ENCODE measurements at places on chromosomes 3 and 15.

GRCh38 chr3:178483704-178484103 is 52.5 kb upstream of the KCNMB2 start:
- DNase-seq: no peak

- DNase-seq: no peak
Observed at GRCh38 chr15:91892436-91892835, 38.9 kb downstream of the SLCO3A1 start.

- DNase-seq: no peak
Observed at GRCh38 chr3:18428991-18429745, 4.0 kb upstream of the SATB1 start.

- no peak for DNase-seq
Observed at GRCh38 chr3:177441276-177441812, 244.1 kb upstream of the TBL1XR1 start.

DNA sequence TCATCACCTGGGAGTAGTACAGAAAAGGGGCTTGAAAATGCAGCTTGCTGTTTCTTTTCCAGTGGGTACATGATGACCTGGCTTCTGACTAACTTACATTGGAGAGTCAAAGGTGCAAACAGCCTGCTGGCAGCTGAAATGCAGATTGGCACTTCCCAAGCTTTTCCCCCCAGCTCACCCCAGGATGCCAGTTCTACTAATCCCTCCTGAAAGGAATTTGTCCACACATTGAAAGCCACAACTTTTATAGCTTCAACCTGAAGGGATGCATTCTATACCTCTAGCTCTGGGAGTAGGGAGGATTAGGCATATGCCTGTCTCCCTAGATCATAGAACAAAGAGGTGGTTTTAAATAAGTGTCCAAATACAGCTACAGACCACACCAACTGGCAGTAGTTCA is 281.7 kb downstream of the EFHB start:
- no peak for DNase-seq

DNA sequence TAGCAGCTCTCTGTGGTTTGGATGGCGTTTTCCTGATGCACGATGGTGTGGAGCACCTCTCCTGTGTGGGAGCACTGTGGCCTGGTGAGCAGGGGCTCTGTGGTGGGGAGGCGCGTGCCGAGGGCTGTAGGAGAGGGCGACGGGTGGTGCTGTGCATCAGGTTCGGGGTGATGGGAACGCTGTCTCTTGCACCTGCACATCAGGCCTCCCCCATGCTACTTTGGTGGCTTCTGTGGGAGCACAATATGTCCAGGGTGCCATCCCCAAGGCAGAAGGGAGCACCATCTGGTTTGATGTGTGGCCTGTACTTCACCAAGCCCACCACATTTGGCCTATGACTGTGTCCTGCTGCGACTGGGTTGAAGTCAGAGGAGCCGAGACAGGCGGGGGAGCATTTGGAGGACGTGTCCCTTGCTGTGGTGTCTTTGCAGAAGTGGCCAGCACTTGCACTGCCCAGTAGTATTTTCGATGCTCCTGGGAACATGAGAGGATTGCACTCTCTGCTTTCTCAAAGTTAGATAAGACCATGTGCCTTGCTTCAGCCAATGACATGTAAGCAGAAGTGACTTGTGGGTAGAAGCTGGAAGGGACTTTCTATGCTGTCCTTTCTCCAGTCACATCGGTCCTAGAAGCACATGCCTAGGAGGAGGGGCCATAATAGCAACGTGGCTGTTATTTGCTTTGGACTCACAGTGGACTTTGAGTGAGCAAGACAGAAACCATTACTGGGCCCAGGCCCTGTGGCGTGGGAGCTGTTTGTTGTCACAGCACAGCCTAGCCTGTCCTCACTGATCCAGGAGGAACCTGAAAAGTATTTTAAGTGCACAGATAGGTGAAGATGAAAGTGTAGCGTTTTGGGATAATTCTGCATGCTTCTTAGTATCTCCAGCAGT is 72.1 kb downstream of the APBA2 start:
- no peak for DNase-seq

DNA sequence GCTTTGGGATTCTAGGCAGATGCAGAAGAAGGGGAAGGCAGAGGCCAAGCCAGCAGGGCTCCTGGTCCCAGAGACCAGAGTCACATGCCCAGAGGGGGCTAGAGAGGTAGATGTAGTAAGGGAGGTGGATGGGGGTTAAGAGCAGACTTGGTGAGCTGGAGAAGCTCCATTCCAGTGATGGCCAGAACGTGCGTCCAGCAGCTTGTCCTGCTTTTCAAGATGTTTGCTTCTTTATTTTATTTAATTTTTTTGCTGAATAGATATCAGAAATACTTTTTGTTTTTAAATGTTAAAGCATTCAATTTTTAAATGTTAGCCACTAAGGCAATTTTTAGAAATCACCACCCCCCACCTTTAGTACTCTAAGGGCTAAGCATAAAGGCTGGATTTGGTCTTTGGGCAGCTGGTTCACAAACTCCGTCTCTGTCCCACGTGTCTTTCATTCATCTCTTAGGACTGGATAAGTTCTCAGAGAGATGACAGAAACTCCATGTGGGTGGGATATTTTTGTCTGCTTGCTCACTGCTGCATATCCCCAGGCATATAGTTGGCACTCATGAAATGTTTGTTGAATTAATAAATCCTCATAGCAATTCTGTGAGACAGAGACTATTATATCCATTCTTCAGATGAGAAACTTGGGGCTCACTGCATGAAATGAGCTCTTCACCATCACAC is 6.7 kb downstream of the COLQ start:
- DNase-seq: no peak

GRCh38 chr15:81785679-81786078 is 260.1 kb downstream of the MEX3B start:
- no peak for DNase-seq

DNA sequence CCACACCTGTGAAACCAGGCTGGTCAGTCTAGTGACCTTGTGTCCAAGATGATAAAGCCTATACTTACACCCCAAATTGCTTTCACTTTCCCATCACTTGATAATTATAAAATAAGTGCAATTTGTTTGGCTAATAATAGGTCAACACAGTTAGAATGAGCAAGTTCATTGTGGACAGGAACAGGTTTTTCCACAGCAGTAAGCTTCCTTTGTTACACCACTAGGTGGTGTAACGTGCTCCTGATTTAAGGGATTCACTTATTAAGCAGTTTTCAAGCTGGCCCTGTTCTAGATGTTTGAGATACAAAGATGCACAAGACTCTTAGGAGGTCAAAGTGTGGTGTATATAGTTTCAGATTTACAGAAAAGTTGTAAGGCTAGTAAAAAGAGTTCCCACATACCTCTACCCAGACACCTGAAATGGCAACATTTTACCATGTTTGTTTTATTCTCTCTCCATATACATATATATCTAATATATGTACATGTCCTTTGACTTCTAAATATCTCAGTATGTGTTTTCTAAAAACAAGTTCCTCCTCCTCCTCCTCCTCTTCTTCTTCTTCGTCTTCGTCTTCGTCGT is 6.8 kb upstream of the MFSD1 start:
- no peak for DNase-seq

DNA sequence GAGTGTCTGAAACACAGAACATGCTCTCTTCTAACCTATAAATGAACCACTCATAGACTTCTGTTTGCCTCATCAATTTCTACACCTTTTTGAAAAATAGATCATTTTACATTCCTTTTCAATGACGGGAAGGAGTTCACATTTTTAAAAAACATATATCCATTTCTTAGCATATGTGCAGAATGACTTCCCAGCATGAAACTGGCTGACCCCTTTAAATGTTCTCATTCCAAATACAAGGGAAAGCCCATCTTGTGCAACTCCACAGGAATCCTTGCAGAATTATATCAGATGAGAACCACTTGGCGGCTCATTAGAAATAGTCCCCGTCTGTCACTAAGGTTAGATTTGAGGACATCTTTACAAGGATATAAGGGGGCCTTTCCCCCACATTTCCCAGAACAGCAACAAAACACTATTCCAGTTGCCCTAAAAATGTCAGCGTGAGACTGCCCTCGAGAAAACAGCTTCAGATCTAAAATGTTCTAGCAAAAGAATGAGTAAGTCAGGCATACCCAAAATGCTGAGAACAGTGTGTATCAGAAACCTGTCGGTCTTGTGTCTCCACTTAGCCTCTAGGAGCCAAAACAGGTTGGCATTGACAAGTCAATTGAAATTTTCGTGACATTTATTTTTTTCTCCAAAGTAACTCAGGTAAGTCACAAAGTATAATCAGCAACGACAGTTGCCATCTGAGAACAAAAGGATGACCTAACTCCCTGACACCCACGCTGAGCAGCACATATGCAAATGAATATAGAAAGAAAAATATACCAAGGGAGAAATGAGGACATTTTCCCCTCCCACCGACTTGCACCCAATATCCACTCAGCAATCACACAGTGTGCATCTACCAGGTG is 63.1 kb downstream of the FOXP1 start:
- DNase-seq: peak; percentile 21

GRCh38 chr3:13202744-13203397 is 129.6 kb upstream of the IQSEC1 start:
- no peak for DNase-seq

DNA sequence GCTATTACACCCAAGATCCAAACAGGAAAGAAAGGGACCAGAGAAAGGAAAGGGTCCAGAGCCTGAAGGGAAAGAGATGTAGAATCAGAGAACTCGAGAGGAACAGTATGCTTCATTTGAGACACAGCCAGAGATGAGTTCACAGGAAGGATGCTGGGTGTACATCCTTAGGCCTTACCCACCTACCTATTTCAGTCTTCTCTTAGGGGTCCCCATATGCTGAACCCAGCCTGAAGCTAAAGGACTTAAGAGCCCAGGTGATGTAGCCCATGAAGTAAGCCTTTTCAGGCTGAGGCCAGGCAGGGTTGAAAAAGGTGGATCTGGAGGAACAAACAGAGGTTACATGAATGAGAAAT is 338.0 kb upstream of the KCNH8 start:
- DNase-seq: no peak

DNA sequence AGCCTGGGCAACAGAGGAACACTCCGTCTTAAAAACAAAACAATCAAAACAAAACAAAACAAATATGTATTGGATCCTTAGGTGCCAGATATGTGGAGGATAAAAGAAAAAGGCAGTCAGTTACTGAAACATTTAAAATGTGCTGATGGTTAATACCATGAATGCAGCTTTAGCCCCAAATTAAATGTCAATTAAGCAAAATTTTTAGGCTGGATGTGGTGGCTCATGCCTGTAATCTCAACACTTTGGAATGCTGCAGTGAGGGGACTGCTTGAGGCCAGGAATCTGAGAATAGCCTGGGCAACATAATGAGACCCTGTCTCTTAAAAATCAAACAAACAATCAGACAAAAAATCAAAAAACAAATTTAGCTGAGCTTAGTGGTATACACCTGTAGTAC is 8.5 kb upstream of the CHMP2B start:
- no peak for DNase-seq

- DNase-seq: no peak
Observed at GRCh38 chr3:54706738-54707137, 221.1 kb downstream of the LRTM1 start.

GRCh38 chr15:92877000-92877399 is 23.1 kb upstream of the CHD2 start:
- no peak for DNase-seq

DNA sequence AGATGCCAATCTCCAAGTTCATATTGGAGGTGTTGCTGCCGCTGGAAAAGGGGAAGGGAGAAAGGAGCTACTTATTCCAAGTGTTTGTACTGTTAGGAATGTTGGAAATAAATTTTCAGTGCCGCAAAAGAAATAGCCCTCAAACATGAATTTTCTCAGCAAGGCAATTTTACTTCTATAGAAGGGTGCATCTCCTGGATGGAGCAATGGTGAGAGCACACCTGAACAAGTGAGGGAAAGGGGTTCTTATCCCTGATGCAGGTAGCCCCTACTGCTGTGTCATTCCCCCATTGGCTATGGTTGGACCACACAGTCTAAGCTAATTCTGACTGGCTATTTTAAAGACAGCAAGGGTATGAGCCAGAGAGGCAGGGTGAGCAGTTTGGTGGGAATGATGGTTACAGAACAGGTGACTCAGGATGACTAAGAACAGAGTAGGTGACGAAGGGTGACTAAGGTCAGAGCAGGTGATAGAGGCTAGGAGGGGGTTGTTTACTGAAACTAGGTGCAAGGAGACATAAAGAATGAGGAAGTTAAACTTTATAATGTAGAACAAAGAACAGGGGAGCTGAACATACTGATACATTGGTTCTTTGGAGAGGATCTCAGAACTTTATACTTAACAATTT is 503.5 kb downstream of the EDEM1 start:
- DNase-seq: no peak

- peak; percentile 76 for DNase-seq
Observed at GRCh38 chr15:34993877-34994276, 5.8 kb upstream of the ZNF770 start.

DNA sequence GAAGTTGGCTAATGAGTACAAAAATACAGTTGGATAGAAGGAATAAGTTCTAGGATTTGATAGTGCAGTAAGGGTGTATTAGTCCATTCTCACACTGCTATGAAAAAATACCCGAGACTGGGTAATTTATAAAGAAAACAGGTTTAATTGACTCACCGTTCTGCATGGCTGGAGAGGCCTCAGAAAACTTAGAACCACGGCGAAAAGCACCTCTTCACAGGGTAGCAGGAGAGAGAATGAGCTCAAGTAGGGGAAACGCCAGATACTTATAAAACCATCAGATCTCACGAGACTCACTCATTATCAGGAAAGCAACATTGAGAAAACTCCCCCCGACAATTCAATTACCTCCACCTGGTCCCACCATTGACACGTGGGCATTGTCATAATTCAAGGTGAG is 483.3 kb downstream of the TUSC7 start:
- no peak for DNase-seq

- no peak for DNase-seq
Observed at GRCh38 chr3:32189693-32190092, 48.8 kb upstream of the CMTM8 start.

GRCh38 chr3:39753391-39753790 is 56.0 kb upstream of the MYRIP start:
- no peak for DNase-seq

DNA sequence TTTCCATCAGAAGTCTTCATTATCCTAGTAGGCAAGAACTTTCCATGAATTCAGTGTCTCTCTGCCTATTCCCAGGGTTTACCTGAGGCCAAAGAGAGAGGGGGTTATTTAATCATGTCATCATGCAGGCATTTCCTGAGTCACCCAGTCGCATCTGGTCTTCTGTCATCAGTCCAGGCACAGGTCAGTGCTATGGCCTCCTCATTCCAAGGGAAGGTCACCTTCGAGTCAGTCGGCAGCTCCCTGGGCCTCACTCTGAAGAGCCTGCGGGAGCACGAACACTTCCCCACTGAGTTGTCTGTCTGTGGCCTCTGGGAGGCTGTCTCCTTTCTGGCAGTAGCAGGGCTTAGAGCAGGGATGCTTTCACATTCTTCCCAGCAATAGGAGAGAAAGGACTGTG is 26.2 kb upstream of the LRTM1 start:
- DNase-seq: no peak

GRCh38 chr15:27176785-27177406 is 205.9 kb downstream of the GABRG3 start:
- DNase-seq: no peak
